ENCODE measurements at places on chromosomes 16 and 17.

DNA sequence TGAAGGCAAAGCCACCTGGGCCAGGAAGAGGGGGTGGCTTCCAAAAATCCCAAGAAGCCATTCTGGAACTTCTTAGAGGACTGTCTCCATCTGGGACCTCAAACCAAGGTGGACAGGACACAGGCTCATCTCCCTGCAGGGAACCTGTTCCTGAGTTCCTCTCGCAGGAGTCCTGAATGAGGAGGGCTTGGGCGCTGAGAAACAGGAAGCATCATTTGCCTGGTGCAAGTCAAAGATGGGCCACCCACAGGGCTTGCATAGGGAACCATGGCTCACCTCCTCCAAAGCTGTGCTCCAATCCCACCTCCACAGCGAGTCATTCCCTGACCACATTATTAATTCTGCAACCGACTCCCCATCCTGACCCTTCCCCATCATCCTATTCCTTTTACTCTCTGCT, 55.0 kb upstream of the RPL38 start:
- DNase-seq, result no peak

DNA sequence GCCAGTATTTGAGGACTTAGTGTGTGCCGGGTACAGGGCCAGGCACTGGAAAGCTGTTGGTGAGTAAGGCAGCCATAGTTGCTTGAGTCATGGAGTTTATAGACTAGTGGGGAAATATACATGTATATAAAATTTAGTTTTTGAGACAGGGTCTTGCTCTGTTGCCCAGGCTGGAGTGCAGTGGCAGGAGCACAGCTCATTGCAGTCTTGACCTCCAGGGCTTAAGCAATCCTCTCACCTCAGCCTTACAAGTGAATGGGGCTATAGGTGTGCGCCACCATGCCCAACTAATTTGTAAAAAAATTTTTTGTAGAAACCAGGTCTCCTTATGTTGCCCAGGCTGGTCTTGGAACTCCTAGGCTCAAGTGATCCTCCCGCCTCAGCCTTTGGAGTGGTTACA, 2.4 kb downstream of the PDP2 start:
- no peak for DNase-seq

DNA sequence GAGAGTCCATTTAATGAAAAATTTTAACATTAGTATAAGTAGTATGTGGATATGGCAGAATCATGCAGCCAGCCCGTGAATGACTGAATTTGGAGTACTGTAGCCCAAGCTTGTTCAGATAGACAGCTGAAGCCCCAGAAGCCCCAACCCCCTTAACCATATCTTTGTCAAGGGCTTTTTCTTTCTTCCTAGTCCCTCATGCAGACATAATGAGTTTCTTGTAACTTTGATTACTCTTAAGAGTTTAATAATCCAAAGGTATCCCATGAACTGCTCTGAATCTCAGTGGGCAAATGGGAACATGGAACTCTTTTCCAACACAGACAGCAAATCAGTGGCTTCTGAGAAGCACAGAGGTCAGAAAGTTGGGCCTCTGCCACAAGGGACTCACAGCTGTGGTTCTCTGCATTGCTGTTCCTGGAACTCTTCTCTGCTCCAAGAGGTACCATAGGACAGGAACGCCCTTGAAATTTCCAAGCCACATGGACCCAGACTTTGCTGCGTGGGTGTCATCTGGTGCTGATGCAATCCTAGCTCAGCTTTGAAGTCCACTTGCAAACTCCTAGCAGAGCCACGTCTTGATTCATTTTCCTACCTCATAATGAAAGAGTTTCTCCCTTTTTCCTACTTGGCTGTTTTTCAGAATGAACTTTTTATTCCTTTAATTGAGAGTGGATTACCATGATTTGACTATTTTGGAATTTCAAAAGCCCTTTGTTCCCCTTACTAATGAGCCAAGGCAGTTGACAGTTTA, 18.1 kb downstream of the LYRM1 start:
- DNase-seq, result no peak

- no peak for DNase-seq
Measured at GRCh38 chr16:4376126-4376892, 4.7 kb downstream of the VASN start.

DNA sequence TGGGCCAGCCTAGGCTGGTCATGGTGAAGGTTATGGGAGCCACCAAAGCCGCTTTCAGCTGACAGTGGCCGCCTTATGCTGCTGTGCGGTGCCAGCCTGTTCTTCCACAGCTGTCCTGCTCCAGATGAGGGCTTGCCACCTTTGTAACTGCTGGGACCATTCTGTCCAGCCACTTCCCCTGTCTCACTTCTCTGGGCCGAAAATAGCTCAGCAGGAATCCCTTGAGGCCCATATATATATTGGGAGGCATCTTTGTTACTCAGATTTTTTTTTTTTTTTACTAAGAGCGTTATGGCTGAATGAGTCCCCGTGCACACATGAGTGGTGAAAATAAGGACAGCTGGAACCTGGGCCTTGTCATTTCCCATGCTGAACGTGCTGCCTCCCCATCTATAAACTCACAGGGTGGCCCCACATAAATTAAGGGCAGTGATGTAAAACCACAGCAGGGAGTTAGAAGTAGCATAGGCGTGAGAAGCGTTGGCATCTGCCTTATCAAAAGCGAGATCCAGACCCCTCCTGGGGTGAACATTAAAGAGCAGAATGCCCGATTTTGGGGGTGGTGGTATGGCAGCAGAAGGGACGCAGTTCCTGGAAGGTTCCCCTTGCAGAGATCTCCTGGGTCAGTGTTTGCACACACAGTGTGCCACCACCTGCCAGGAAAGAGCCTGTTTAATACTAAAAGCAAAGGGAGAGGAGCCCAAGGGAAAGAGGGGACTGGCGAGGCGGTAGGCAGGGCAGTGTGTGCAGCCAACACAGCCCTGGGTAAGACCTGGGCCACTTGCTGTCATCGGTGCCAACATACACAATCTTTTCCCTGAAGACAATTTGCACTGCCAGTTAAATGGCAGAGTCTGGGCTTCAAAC, 57.8 kb downstream of the USP43 start:
- DNase-seq, result no peak

DNA sequence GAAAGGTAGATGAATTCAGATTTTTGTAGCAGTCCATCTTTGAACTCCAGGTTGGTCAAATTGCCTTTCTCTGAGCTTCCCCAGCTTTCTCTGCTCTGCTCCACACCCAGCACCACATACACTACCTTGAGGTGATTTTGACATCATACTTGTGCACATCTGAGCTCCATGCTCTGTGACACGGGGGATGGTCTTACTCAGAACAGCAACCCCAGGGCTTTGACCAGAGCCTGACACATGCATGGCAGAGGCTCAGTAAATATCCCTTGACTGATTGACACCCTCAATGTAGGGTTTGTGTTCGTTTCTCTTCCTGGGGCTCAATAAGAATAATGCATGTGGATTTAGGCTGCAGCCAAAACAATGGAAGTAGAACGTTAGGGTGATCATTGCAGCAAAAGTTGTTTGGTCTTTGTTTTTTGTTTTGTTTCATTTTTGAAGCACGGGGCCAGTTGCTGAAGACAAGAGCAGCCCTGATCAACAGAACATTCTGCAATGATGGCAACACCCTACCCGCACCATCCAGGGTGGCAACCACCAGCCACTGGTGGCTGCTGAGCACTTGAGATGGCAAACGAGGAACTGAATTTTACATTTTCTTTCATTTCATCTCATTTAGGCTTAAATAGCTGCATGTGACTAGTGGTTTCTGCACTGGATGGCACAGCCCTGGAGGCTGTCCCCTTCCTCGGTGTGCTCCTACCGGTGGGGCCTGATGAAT, 224.8 kb upstream of the TNRC6C start:
- no peak for DNase-seq

DNA sequence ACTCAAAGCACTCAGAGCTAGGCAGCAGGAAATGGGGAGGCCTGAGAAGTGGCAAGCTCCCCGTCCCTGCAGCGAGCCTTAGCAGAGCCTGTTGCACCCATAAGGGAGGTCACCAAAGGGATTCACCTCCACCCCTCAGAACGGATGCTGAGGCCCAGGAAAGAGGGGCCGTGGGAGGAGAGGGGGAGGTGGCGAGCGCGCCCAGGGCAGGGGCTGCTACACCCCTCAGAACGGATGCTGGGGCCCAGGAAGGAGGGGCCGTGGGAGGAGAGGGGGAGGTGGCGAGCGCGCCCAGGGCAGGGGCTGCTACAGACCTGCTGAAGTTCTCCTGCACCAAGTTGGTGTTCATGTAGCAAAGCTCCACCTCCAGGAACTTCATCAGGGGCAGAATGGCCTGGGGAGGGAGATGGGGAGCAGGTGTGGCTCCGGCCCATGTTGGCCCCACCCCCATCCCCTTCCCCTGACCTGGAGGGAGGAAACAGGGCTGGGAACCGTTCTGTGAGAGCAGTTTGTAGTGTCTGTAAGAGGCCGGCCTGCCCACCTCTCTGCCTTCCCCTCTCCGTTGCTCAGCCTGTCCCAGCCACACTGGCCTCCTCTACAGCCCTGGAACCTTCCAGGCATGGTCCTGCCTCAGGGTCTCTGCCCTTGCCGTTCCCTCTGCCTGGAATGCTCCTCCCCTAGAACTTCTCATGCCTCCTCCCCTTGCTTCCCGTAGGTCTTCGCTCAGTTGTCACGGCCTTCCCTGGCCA, 11.4 kb downstream of the UNC13D start:
- no peak for DNase-seq

DNA sequence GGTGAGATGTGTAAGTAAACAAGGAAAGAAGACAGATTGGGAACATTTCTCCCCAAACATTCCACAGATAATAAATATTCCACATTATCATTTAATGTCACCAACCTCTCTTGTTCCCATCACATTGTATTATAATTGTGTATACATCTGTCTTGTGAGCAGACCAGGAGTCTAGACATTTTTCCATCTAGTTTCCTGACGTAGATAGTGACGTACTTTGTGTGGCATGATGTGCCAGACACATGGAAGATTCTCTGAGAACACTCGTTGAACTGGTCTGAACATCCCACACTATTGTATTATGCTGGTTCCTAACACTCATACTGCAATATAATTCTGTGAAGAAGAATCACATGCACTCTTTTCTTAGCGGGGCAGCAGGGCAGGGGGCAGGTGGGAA, 34.0 kb downstream of the WSB1 start:
- DNase-seq, result no peak

All from effector CD8-positive, alpha-beta T cell (primary cell).